ENCODE measurements at places on chromosomes 1 and 21. TPM values are rescaled to one million over a fixed set of nuclear protein-coding genes. Genes with fewer than 3 reads are reported as not detected.

The GJB4 gene
- not detected for total RNA-seq

DNA sequence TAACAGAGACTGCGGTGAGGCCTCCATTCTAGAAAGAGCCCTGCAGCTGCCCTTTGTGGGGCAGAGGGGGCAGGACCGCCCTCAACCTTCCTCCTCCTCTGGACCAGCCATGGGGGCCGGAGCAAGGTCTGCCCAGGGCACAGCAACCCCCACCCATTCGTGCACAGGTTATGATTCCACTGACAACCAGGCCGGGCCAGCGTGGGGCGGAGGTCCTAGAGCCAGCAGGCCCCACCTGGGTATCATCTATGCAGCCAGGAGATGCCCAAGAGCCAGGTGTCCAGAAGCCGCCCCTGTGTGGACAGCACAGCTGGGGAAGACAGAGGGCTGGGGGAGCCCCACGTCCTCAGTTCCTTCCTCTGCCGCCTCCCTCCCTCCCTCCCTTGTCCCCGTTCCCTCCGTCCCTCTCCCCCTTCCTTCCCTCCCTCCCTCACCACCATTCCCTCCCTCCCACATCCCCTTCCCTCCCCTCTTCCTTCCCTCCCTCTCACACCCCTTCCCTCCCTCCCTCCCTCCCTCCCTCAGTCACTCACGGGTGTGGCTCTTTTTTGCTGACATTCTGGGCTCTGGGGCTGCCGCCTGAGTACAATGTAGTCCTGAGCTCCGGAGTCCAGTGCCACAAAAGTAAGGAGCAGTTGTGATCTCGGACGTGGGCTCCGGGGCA is 12.3 kb downstream of the RNF223 start:
- H3K27me3 ChIP-seq, result no peaks in the 10 kb centered on the region
- peaks cover 57% of the 10 kb centered on the region for H3K4me1 ChIP-seq
- H3K36me3 ChIP-seq, result no peaks in the 10 kb centered on the region
- H3K4me3 ChIP-seq, result peak overlapping the region; percentile 61
- peak; percentile 49 for DNase-seq

DNA sequence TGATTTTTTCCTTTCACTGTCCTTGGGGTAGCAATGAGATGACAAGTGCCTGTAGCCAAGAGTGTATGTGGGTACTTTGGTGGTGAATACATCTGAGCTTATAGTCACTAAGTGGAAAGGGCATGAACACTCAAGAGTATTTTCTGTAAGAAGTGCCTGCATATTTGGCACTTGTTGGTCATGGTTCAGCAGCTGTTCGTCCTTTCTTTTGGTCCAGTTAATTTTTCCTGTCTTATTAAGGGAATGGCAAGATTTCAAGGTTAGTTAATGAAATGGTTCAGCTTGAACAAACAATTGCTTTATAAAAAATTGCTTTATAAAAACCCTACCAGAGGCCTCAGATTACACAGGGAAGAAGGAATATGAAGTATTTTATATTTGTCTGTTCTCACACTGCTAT is 48.6 kb upstream of the GPR52 start:
- no peak overlapping the region for H3K4me3 ChIP-seq
- no peak overlapping the region for H3K27ac ChIP-seq
- H3K27me3 ChIP-seq, result no peaks in the 10 kb centered on the region
- H3K36me3 ChIP-seq, result no peaks in the 10 kb centered on the region

DNA sequence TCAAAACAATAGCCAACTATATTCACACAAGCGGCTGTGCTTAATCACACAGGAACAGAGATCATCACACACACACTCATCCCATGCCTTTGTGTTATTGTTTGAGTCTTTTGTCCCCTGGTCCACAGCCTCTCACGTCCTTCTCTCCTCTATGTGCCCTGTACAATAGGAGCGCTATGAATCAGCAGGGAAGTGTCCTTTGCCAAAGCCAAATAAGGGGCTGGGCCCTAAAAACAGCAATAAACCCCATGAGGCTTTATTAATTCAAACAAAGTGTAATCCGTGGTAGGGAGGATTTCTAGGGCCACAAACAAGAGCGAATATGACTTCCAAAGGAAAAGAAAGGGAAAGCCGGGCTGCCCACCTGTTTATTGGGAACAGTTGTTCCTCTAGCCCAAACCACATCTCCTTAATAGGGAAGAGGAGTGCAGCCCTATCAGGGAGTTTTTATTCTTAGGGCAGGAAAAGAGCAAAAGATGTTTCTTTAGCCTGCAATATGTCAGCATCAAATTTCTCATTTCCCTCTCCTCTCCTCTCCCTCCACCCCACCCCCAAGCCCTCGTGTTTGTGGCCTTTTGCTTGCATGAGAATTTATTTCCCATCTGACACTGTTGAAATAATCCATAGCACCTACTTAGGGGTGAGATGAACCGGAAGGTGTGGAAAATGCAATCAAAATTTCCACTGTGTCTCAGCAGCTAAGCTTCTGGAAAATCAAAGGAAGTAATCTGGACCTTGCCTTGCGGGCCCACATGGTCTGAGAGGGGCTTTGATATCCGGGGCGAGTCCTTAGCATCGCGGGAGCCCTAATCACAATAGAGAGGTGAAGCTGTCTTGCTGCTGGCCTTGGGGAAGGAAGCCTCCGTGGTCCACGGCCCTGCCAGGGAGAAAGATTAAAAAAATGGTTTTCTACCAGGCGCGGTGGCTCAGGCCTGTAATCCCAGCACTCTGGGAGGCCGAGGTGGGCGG is 45.3 kb upstream of the ITPKB start:
- peak overlapping the region; percentile 52 for H3K27ac ChIP-seq
- no peaks in the 10 kb centered on the region for H3K36me3 ChIP-seq
- no peaks in the 10 kb centered on the region for H3K27me3 ChIP-seq
- H3K4me1 ChIP-seq, result peaks cover 24% of the 10 kb centered on the region

The CFHR1 gene
- not detected for total RNA-seq

The FAM167B gene
- 1.3 TPM for total RNA-seq

DNA sequence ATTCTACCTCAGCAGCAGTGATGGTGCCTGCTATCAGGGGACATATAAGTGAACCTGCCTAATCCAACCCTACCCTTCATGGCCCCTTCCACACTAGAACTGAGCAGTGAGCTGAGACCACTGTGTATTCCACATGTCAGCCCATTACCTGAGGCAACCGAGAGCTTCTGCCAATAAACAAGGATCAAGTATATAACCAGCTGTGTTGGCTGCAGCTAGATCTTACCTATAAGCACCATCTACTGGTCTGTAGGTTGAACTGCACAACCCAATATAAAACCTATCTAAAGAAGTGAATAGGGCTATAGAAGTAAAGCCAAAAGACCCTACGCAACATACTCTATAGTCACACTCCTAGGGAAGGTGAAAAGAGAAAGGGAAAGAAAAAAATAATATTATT is 376.9 kb downstream of the HHIPL2 start:
- H3K27me3 ChIP-seq, result no peaks in the 10 kb centered on the region
- H3K4me1 ChIP-seq, result no peaks in the 10 kb centered on the region
- H3K36me3 ChIP-seq, result no peaks in the 10 kb centered on the region
- DNase-seq, result peak; percentile 77
- H3K27ac ChIP-seq, result no peak overlapping the region
- H3K4me3 ChIP-seq, result no peak overlapping the region

- no peaks in the 10 kb centered on the region for H3K27me3 ChIP-seq
- H3K4me3 ChIP-seq, result peak overlapping the region; percentile 29
- H3K4me1 ChIP-seq, result peaks cover 67% of the 10 kb centered on the region
- peak; percentile 98 for DNase-seq
- no peaks in the 10 kb centered on the region for H3K36me3 ChIP-seq
Measured at GRCh38 chr1:15352128-15352957, 57.3 kb upstream of the EFHD2 start.

The DNASE2B gene
- not detected for total RNA-seq

The MCOLN2 gene
- total RNA-seq, result 11.7 TPM

The ZBTB8B gene
- 0.22 TPM for total RNA-seq

DNA sequence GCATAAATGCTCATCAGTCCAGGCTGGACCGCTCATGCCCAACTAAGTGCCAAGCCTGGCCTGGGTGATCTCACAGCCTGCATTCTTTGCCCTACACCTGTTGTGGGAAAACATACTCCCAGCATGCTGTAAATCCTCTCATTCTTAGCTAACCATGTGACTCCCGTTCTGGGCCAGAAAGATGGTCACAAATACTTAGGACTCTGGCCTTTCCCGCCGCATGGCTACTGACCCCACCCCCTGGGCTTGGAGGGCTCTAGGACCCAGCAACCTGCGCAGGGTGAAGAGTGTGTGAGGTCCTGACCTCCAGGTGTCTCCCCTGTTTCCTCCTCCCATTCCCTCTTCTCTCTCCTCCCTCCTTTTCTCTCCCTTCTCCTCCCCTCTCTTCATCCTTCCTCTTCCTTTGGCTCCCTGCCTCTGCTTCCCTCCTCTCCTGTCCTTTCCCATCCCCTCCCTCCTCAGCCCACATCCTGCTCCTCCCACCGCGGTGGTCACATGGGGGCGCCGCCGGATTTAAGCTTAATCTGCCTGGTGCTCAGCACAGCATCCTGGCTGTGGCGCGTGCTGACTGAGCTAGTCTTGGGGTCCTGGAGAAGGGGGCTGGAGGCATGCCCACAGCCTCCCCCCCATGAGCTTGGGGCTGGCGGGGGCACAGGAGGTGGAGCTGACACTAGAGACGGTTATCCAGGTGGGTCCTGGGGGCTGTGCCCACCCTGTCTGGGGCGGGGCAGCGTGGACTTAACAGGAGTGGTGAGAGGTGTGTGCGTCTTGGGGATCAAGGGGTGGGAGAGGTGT is at the start of gene CROCC:
Gene CROCC, plus strand, starts transcription at position 541 of the 795 bp plus-strand sequence. Its CDS starts 88 bp downstream, at position 629.
- DNase-seq, result no peak
- no peaks in the 10 kb centered on the region for H3K4me1 ChIP-seq
- H3K36me3 ChIP-seq, result no peaks in the 10 kb centered on the region
- no peak within 1 kb of the TSS for H3K27ac ChIP-seq
- no peak within 1 kb of the TSS for H3K4me3 ChIP-seq

DNA sequence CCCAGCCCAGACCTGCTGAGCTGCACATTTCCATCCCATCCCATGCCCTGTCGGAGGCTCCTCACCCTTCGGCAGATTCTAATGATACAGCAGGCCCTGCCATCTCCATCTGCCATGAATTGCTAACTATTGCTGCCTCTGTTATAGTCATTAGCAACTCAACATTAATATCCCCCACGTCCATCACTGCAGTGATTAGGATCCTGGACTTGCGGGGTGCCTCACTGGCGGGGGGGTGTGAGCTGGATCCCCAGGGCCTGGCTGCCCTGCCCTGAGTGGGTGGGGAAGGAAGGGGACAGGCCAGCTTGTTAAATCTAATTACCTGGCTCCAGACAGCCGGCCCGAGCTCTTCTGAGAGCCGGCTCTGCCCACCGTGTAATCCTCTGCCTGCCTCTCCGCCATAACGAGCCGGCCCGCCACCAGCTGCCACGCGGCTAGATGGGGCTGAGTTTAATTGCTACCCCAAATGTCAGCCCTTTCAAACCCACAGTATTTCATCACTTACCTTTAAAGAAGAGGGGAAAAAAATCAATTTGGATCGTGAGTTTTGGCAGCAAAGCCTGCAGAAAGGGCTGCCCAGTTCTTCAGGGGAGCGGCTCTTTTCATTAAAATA is 227.3 kb upstream of the CSF3R start:
- H3K27ac ChIP-seq, result no peak overlapping the region
- no peak for DNase-seq
- H3K36me3 ChIP-seq, result no peaks in the 10 kb centered on the region
- no peak overlapping the region for H3K4me3 ChIP-seq

DNA sequence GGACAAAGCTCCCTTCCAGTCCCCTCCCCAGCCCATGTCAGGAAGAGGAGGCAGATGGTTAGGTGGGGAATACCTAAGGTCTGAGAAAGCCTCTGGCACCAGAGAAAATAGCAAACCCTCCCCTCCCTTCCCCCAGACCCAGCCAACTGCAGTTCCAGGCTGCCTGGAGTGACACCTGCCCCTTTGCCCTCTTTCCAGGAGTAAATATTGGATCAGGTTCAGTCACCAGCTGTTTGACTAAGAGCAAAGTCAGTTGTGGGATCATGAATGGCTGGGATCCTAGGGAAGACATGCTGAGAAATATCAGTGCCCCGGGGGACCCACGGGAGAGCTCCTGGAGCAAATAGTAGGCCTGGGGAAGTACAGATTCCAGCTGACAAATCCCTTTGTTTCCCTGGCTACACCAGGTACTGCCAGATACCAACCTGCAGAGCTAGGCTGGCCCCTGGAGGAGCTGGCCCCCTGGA is 12.2 kb upstream of the CDK18 start:
- no peaks in the 10 kb centered on the region for H3K27me3 ChIP-seq
- H3K27ac ChIP-seq, result no peak overlapping the region
- no peaks in the 10 kb centered on the region for H3K36me3 ChIP-seq
- peak; percentile 46 for DNase-seq

GRCh38 chr1:161404051-161404597 is 36.4 kb upstream of the CFAP126 start:
- H3K36me3 ChIP-seq, result no peaks in the 10 kb centered on the region
- H3K4me1 ChIP-seq, result peaks cover 34% of the 10 kb centered on the region
- H3K4me3 ChIP-seq, result no peak overlapping the region
- no peaks in the 10 kb centered on the region for H3K27me3 ChIP-seq
- DNase-seq, result no peak

The ADARB1 gene
- total RNA-seq, result 14.1 TPM

DNA sequence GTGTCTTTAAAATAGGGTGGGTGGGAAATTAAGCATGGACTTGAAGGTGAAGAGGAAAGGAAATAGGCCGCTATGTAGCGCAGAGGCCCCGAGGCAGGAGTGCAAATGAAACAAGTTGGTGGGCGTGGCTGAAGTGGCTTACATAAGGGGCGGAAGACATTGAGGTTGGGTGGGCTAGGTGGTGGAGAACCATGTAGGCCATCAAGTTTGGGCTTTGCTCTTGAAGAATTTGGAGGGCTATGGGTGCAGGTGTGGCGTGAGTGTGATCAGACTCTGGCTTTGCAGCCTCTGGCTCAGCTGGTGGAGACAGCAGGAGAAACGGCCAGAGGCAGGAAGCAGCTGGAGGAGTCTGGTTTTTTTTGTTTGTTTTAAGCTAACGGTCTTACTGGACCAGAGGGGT is 6.7 kb downstream of the SLFNL1 start:
- H3K27me3 ChIP-seq, result no peaks in the 10 kb centered on the region
- H3K27ac ChIP-seq, result no peak overlapping the region
- H3K4me3 ChIP-seq, result no peak overlapping the region
- DNase-seq, result no peak

DNA sequence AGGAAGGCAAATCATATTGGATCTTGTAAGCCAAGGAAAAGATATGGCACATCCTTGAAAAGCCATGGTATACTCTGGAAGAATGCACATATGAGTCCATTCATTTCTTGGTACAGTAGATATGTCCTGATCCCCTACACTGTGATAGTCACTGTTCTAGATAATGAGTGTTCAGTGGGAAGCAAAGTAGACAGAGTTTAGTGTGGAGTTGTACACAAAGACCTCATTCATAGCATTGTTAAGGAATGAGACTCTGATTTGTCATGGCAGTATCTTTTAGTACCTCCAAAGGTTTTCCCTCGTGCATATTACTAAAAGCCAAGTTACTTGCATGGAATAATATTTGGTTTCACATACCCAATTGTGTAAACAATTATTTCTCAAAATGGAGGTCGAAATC is 204.7 kb downstream of the NFIA start:
- no peaks in the 10 kb centered on the region for H3K36me3 ChIP-seq
- peak overlapping the region; percentile 90 for H3K27ac ChIP-seq
- no peaks in the 10 kb centered on the region for H3K27me3 ChIP-seq
- peaks cover 34% of the 10 kb centered on the region for H3K4me1 ChIP-seq

The RNF223 gene
- 147 TPM for total RNA-seq

- H3K27ac ChIP-seq, result no peak overlapping the region
- no peaks in the 10 kb centered on the region for H3K36me3 ChIP-seq
- no peaks in the 10 kb centered on the region for H3K4me1 ChIP-seq
- no peaks in the 10 kb centered on the region for H3K27me3 ChIP-seq
Measured at GRCh38 chr1:106217765-106218164, 838.7 kb upstream of the PRMT6 start.

The SYT14 gene
- total RNA-seq, result 5.2 TPM
